Left kidney (tissue), 8 donors: ENCODE measurements at places on chromosomes 2 and 18. TPM values are rescaled to one million over a fixed set of nuclear protein-coding genes. Genes with fewer than 3 reads are reported as not detected.

Gene SPP2
- not detected for polyA plus RNA-seq

- no peak for DNase-seq
Measured at GRCh38 chr2:18991177-18992168, 366.9 kb downstream of the OSR1 start.

DNA sequence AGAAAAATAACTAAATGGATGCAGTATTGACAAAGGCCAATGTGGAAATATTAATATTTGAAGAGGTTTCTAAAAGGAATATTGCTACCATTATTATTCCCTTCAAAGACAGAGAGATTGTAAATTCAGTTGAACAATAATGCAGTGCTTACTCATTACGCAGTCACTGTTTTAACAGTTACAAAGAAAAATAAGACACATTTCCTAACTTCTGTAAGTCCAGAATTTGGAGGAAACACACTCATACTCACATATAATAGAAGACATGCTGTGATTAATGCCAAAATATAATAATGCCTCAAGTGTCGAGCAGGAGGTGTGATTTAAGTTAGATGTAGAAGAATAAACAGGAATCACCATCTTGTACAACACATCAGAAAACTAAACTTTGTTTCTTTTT lies 389.2 kb downstream of the FBXO15 start:
- DNase-seq = no peak

GRCh38 chr2:48719480-48720177 lies 35.9 kb downstream of the LHCGR start:
- DNase-seq = no peak

GRCh38 chr2:97816411-97816810 lies 103.0 kb downstream of the ZAP70 start:
- no peak for DNase-seq

GRCh38 chr18:44195394-44196140 lies 485.1 kb upstream of the SETBP1 start:
- DNase-seq = no peak

Gene LINC00305
- polyA plus RNA-seq = 3.6 TPM

DNA sequence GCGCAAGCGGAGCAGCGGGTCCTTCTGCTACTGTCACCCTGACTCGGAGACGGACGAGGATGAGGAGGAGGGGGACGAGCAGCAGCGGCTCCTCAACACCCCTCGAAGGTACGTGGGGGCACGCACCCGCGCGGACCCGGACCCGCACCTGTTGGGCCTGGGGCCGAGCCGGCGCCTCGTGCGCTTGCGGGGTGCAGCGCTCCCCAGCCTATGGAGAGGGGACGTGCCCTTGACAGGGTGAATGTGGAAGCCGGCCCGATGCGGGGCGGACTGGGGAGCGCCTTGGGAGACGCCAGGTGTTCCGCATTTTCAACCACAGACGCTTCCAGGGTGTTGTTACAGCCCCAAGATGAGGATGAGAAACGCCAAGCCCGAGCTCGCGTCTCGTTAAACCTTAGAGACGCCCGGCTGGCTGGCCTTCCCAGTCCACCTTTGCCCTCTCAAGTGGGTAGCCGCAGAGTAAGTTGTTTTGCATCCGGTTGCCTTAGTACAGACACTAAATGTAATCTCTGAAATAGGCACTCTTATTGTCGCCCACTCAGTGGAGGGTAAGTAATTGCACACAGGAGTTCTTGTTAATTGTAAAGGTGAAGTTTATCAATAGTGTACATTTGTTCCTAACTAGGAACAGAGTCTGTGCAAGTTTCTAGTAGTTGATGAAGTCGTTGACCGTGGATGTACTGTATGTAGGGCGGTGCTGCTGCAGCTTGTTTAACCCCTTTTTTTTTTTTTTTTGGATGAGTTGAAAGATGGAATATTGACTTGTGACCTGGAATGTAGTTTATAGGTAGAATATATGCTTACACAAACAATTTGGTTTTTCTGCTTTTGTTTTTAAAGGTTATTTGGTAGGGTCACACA lies 815 bp downstream of the GMCL1 start:
- no peak for DNase-seq

Gene KCNE4
- 16.9 TPM for polyA plus RNA-seq

- no peak for DNase-seq
Measured at GRCh38 chr2:136248242-136248641, 130.3 kb upstream of the CXCR4 start.

DNA sequence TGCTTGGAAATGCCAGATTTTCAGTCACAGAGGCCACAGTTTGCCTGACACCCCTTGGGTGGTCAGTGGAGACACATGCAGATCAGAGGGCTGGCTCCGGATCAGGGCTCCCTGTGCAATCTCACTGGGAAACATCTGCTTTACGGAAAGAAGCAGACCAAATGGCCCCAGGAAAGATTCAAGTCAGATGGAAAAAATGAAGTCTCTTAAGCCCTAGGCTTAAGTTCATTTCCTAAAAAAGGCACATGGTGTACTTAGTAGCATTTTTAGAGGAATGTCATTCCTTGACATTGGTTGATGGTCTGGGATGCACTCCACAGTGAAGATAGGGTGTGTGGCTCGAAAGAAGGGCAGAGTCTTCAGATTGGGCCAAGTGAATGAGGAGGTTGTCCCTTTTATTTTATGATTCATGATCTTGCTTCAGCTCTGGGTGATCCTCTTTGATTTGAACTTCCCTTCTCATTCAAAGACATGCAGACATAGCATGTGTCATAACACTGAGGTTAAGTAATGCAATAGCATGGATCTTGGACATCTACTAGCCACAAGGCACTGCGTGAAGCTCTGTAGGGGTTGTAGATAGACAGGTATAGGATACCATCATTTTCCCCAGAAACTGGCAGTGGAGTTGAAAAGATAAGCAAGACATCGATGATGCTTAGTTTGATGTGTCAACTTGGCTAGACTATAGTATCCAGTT lies 56.5 kb downstream of the KCNE4 start:
- DNase-seq = no peak

DNA sequence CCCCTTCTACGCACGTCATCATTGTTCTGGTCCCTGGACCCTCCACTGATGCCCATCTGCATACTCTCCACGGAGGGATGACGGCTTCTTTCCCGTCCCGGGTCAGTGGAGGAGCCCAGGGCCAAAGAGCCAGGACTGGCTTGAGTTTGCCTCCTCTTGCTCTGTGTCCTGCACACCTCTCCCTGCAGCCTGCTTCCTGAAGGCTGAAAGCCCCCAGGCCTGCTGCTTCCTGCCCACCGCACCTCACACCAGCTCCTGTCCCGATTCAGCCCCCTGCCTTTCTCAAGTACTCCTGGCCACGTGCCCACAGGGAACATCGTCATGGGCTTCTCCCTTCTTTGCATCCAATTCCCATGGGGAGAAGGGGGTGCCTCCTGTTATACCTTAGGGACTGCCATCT lies 7.1 kb downstream of the ADCY3 start:
- no peak for DNase-seq

Gene LYG1
- 4.2 TPM for polyA plus RNA-seq

Gene IL36A
- not detected for polyA plus RNA-seq

DNA sequence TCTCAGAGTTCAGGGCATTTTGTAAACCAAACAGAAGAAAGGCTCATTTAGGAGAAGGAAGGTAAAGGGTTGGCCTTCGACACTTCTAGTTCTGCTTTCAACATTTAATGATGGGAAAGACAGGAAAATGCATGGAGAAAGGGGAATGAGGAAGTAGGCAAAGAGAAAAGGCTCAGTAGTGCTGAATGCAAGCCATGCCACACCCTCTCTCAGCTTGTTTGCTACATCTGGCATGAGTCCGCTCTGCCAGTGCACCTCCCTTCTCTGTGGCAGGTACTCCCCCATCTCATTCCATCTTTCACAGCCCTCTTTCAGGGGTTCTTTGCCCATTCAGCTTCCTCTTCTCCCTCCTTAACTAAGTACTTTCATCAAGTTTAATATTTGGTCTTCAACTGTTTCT lies 120.9 kb upstream of the ITGB6 start:
- DNase-seq = no peak

GRCh38 chr2:112032689-112033465 lies 22.2 kb upstream of the TMEM87B start:
- no peak for DNase-seq

DNA sequence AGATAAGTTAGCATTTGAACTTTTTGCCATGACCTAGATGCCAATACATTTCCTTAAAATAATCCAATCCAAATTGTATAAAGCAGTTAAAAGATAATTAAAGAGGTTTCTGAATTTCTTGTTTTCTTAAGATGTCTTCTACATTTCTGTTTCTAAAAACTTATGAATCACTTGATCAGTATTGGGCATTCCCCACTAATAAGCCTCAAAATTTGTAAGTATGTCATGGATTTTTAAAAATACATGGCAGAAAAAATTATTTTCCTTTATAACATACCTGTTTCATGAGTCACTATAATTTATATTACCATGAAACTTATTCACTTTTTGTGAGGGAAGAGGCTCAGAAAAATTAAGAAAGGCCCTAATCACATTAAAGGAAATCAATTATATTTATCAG lies 90.3 kb upstream of the TFPI start:
- DNase-seq = no peak

DNA sequence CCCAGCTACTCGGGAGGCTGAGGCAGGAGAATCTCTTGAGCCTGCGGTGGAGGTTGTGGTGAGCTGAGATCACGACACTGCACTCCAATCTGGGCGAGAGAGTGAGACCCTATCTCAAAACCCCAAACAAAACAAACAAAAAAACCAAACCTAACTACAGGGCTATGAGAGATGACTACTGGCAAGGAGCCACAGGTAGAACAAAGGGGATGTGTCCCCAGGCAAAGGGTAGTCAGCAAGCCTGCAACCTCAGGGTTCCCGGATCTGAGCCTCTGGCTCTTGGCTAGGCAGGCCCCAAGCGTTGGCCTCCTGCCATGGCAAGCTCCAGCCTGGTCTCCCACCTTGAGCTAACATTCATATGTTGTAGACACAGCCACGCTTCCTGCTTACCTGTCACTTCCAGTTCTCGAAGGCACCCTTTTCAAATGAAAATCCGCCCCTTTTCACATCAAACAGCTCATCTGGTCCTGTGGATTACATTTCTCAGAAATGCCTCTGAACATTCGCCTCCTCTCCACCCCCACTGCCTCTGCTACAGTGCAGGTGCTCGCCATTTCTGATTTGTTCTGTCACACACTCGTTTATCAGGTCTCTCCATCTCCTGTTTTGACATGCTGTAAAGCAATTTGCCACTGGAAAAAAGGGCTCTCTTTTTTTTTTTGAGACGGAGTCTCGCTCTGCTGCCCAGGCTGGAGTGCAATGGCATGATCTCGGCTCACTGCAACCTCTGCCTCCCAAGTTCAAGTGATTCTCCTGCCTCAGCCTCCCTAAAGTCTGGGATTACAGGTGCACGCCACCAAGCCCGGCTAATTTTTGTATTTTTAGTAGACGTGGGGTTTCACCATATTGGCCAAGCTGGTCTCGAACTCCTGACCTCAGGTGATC lies 13.1 kb upstream of the ACTR3 start:
- DNase-seq = no peak

- DNase-seq = no peak
Measured at GRCh38 chr18:76252880-76253279, 242.2 kb downstream of the ZNF516 start.

Gene MYOM1
- 8.3 TPM for polyA plus RNA-seq

Gene KIF5C
- polyA plus RNA-seq = 5.5 TPM

DNA sequence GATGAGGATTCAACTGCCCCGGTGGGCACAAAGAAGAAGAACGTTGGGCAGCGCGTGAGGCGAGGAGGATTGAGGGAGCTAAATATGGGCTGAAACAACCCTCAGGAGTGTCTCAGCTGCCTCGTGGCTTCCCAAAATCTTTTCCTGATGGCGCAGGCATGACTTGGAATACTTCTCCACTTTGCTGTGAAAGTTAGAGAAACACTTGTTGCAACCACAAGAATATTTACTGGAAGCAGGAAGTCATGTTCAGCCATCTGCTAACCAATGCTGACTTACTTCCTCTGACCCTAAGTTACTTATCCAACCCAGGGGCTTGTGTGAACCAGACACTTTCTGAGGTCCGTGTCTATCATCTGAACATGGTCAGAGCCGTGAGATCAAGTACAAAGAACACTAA lies 148.8 kb downstream of the ARL4C start:
- no peak for DNase-seq

Gene SRD5A2
- polyA plus RNA-seq = 0.13 TPM

Gene ABCG5
- 0.63 TPM for polyA plus RNA-seq
